ENCODE measurements at places on chromosomes 16 and 17. TPM values are rescaled to one million over a fixed set of nuclear protein-coding genes. Genes with fewer than 3 reads are reported as not detected.

- no peak for DNase-seq
- no peak overlapping the region for H3K4me3 ChIP-seq
- no peaks in the 10 kb centered on the region for H3K27me3 ChIP-seq
- H3K4me1 ChIP-seq, result no peaks in the 10 kb centered on the region
- no peaks in the 10 kb centered on the region for H3K36me3 ChIP-seq
- no peak overlapping the region for H3K27ac ChIP-seq
Observed at GRCh38 chr17:50627782-50628601, 6.7 kb upstream of the ABCC3 start.

Gene NUBP1
- 23.3 TPM for total RNA-seq

- H3K27ac ChIP-seq, result peak overlapping the region; percentile 95
- no peak overlapping the region for H3K4me3 ChIP-seq
- DNase-seq, result no peak
- H3K4me1 ChIP-seq, result peaks cover 66% of the 10 kb centered on the region
Observed at GRCh38 chr17:40325156-40326013, 16.4 kb downstream of the RARA start.

DNA sequence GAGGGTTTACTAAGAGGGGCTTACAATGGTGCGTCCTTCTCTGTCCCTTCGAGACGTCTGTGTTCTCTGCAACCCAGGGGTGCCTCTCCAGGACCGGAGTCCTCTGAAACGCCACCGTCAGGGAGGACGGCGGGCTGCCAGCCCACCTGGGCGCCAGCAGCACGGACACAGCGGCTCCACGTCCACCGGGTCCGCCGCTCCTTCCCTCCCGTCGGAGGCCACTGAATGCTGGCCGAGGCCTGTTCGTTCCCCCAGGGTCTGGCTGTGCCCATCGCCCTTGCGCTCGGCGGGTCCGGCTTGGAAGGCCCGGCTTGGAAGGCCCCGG is 403 bp downstream of the TEPSIN start:
- no peaks in the 10 kb centered on the region for H3K4me1 ChIP-seq
- H3K27me3 ChIP-seq, result no peaks in the 10 kb centered on the region

DNA sequence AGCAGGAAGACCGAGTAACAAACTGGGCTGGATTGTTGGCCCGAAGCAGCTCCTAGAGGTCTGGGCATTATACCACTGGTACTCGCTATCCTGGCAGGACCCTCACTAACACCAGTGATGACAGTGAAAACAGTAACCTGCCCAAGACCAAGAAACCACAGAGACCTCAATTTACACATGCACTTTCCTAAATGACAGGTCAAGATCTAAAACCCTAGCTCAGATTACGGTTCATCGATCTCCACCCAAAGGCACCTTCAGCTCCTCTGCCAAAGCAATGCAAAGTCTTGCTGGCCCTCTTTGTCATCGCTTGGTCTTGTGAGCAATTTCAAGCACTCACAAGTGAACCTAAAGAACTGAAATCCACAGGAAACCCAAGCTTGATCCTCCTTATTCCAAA is 1.5 kb downstream of the PIP4K2B start:
- H3K27me3 ChIP-seq, result no peaks in the 10 kb centered on the region
- H3K36me3 ChIP-seq, result no peaks in the 10 kb centered on the region
- no peak for DNase-seq
- no peak overlapping the region for H3K4me3 ChIP-seq
- H3K4me1 ChIP-seq, result peaks cover 10% of the 10 kb centered on the region

DNA sequence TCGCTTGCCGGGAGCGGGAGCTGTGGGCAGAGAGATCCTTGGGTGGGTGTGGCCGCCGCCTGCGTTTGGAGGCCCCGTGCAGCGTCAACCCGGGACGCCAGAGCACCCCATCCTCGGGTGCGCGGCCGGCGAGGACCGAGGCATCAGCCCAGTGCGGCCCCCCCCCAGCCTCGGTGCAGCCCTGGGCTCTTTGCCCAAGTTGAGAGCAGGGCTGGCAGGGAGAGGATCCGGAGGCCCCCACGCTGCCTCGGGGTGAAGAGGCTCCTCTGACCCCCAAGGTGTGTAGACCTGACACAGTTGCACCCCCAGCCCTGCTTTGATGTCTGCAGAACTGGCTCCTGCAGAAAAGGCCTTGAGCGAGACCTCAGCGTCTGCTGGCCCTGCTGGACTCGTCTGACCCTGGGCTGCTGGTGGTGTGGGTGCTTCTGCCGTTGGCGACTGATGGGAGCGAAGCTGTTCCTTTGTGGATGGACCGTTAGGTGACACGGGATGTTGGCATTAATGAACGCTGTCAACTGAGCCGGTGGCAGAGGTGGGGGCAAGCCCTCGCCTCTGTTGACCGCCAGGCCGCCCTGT is 8.0 kb downstream of the CACNA1H start:
- no peak for DNase-seq
- H3K4me1 ChIP-seq, result no peaks in the 10 kb centered on the region
- no peak overlapping the region for H3K27ac ChIP-seq
- H3K4me3 ChIP-seq, result no peak overlapping the region

Gene HOXB8
- total RNA-seq, result 21.2 TPM

Gene RABEP2
- 124 TPM for total RNA-seq

DNA sequence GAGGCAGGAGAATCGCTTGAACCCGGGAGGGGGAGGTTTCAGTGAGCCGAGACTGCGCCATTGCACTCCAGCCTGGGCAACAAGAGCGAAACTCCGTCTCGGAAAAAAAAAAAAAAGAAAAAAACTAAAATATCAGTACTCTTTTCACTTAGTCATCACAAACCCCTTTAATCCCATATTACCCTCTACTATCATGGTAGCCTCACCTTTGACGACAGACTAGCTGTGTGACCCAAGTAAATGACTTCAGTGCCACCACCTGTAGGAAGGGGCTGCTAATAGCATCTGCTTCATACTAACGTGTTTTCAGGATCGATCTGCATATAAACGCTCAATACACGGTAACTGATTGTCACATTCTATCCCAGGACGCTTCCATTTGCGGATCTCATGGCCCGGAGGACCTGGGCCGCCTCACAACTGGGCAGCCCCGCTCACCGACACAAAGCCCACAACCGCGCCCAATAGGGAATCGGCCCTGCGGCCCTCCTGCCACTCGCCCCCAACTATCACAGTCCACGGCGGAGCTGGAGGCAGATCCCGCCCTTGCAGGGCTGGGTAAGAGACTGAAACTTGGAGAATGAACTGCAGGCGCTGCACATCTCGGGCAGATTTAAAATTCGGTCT is 1.1 kb upstream of the ZNF263 start:
- no peaks in the 10 kb centered on the region for H3K36me3 ChIP-seq
- H3K27ac ChIP-seq, result peak overlapping the region; percentile 99
- peak overlapping the region; percentile 93 for H3K4me3 ChIP-seq
- no peak for DNase-seq

GRCh38 chr16:77897129-77897437 is 108.7 kb downstream of the VAT1L start:
- DNase-seq, result no peak
- H3K27ac ChIP-seq, result peak overlapping the region; percentile 19
- H3K36me3 ChIP-seq, result no peaks in the 10 kb centered on the region
- H3K4me1 ChIP-seq, result no peaks in the 10 kb centered on the region
- H3K27me3 ChIP-seq, result no peaks in the 10 kb centered on the region

DNA sequence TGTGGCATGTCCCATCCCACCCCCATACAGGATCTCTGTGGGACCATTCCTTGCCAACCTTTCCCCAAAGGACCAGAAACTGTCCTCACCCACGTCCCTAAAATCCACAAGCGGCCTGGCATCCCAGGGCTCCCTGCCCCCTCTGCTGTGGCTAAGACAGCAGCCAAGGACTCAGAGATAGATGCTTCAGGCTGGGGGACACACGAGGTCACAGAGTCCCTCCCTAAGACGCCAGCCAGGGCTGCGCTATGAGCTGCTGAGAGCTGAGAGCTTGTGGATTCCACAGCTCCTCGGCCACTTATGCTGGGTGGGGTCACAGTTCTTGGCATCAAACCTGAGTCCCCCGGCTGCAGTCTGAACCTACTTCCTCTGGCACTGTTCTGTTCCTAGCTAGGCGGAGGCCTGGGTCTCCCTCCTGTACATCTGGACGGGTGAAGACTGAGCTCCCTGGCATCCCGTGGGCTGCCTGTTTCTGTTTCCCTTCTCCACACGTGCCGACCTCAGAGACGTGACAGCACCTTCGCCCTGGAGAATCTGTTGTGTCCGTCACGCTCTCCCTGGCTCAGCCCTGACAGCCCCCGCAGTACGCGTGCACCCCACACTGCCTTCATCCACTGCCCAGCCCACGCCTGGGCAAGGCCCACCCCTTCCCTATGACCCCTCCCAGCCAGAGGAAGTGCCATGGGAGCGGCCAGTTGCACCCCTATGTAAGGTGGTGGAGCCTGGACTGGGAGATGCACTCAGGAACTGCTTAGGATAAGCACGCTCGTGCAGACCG is 61.2 kb downstream of the ENGASE start:
- no peak overlapping the region for H3K4me3 ChIP-seq
- no peaks in the 10 kb centered on the region for H3K36me3 ChIP-seq
- H3K27me3 ChIP-seq, result no peaks in the 10 kb centered on the region

- H3K4me1 ChIP-seq, result no peaks in the 10 kb centered on the region
- no peaks in the 10 kb centered on the region for H3K27me3 ChIP-seq
- no peak for DNase-seq
- no peak overlapping the region for H3K4me3 ChIP-seq
Observed at GRCh38 chr17:14545156-14545906, 244.4 kb downstream of the HS3ST3B1 start.

Gene KRT9
- not detected for total RNA-seq

Gene OR2C1
- not detected for total RNA-seq

DNA sequence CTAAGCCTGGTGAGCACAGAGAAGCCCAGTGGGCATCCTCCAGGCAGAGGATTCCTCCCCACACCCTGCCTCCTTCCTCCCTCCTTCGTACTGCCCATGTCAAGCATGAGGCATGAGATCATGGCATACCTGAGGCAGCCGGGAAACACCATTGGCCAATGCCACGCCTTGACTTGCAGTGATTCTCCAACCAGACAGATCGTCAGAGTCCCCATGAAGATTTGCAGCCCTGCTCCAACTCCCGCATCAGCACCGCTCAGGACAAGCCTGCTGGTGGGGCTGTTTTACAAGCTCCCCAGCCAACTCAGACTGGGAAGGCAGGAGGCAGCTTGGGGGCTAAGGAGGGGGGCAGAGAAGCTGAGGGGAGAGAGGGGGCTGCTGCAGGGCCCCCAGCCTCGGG is 2.9 kb upstream of the KRT16 start:
- H3K36me3 ChIP-seq, result no peaks in the 10 kb centered on the region
- DNase-seq, result no peak
- H3K4me1 ChIP-seq, result no peaks in the 10 kb centered on the region
- no peaks in the 10 kb centered on the region for H3K27me3 ChIP-seq

Gene CLEC18B
- 0.57 TPM for total RNA-seq

- no peak overlapping the region for H3K4me3 ChIP-seq
- H3K4me1 ChIP-seq, result peaks cover 15% of the 10 kb centered on the region
- no peaks in the 10 kb centered on the region for H3K27me3 ChIP-seq
- H3K27ac ChIP-seq, result no peak overlapping the region
Observed at GRCh38 chr17:1365445-1366039, 34.5 kb downstream of the YWHAE start.

GRCh38 chr16:610513-611381 is 20.0 kb upstream of the WFIKKN1 start:
- H3K4me1 ChIP-seq, result no peaks in the 10 kb centered on the region
- peak; percentile 68 for DNase-seq
- H3K27ac ChIP-seq, result no peak overlapping the region

Gene FBXO39
- total RNA-seq, result 4.1 TPM

Gene LGALS9
- 121 TPM for total RNA-seq

DNA sequence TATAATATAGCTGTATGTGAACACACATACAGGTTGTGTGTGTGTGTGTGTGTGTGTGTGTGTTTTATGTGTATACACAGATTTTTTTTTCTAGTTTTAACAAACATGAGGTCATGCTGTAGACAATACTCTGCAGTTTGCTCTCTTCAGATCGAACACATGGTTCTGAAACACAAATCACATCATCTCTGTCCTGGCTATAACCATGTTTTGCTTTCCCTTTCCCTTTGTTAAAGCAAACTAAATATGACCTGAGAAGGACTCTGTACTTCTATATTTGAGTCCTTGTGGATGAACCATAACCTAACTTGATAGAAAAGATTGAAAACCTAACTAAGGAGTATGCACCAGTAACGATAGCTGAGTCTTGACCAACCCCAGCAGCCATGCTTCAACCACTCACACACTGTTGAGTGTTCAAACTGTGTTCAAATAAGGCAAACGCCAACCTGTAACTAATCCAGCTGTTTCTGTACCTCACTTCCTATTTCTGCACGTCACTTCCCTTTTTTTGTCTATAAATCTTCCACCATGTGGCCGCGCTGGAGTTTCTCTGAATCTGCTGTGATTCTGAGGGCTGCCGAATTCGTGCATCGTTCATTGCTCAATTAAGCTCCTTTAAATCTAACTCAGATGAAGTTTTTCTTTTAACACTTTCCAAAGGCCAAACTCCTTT is 303.8 kb downstream of the HS3ST3B1 start:
- H3K27ac ChIP-seq, result no peak overlapping the region
- no peak overlapping the region for H3K4me3 ChIP-seq
- no peak for DNase-seq
- H3K4me1 ChIP-seq, result no peaks in the 10 kb centered on the region
- peaks cover 3% of the 10 kb centered on the region for H3K27me3 ChIP-seq
- H3K36me3 ChIP-seq, result no peaks in the 10 kb centered on the region

- no peaks in the 10 kb centered on the region for H3K4me1 ChIP-seq
- no peaks in the 10 kb centered on the region for H3K27me3 ChIP-seq
- H3K4me3 ChIP-seq, result no peak overlapping the region
- no peaks in the 10 kb centered on the region for H3K36me3 ChIP-seq
- DNase-seq, result no peak
Observed at GRCh38 chr17:41682631-41683030, 6.1 kb upstream of the EIF1 start.

Gene RASD1
- total RNA-seq, result 15.0 TPM

Gene MARCHF10
- total RNA-seq, result not detected

DNA sequence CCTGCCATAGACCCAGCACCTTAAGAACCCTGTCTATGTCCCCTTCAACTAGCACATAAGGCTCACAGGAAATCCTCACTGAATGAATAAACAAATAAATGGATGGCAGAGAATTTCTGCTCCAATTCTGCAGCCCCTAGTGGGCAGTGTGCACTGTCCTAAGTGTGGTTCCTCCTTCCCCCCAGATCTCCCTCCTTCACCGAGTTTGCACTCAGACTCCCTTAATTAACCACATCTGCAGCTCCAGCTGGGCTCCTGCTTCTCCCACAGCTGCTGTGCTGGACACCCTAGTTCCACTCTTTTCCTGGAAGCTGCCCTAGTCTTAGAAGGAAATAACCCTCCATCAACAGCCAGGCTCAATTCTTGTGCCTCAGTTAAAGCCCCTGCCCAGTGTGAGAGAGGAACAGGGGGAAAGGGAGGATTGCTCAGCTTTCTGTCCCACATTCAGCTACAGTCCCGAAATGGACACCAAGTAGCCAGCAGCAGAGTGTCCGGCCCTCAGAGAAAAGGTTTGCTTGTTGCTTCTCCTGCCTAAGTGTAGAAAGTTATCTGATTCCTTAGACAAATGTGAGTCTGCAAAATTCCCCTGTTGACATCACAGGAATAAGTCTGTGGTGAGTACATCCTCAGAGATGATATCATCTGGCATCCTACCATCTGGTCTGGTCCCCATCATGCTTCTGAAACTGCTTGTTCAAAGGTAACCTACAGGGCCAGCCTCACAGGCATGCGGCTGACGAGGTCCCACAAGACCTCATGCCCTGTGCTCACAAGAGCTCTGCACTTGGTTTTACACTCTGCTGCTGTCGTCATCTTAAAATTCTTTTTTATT is 12.3 kb downstream of the LRRC3C start:
- no peak for DNase-seq
- H3K27ac ChIP-seq, result no peak overlapping the region
- no peaks in the 10 kb centered on the region for H3K4me1 ChIP-seq
- H3K27me3 ChIP-seq, result no peaks in the 10 kb centered on the region
- H3K4me3 ChIP-seq, result no peak overlapping the region

GRCh38 chr17:80836971-80837481 is 154.6 kb upstream of the CHMP6 start:
- H3K4me1 ChIP-seq, result peaks cover 3% of the 10 kb centered on the region
- DNase-seq, result no peak
- H3K4me3 ChIP-seq, result no peak overlapping the region
- no peak overlapping the region for H3K27ac ChIP-seq
- H3K36me3 ChIP-seq, result peaks cover 7% of the 10 kb centered on the region

Gene MT4
- total RNA-seq, result not detected

Data from Peyer's patch (tissue), 4 donors.